NCI-H748 treated with DMSO at 0.1 percent for 48 hours (cell line): ENCODE measurements at places on chromosomes 11 and 22.

GRCh38 chr22:37818409-37819104 is 4.6 kb upstream of the GALR3 start:
- DNase-seq, result peak; percentile 19

- no peak for DNase-seq
Measured at GRCh38 chr11:104060004-104060794, 23.8 kb downstream of the DDI1 start.

- no peak for DNase-seq
Measured at GRCh38 chr22:44179196-44179988, 1.3 kb upstream of the PARVG start.

- DNase-seq, result no peak
Measured at GRCh38 chr11:77189588-77190210, 61.7 kb downstream of the MYO7A start.

- DNase-seq, result no peak
Measured at GRCh38 chr11:37171451-37171850, 573.4 kb upstream of the RAG2 start.

GRCh38 chr11:65341856-65342255 is 8.2 kb downstream of the DPF2 start:
- DNase-seq, result no peak

- no peak for DNase-seq
Measured at GRCh38 chr11:20116825-20117224, 43.5 kb downstream of the DBX1 start.

DNA sequence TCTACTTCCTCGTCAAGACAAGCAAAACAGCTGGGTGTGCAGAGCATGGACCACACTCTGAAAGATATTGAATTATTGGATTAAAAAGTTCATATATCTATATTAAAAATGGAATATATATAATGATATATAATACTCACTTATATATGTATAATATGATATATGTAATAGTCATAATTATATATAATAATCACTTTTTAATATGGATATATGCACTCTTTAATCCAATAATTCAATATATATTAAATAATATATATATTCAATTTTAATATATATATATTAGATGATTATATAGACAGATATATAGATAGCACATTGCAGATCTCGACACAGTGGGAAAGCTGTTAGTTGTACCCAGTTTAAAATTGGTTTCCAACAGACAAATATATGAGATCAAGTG is 182.1 kb upstream of the CARD18 start:
- DNase-seq, result no peak

DNA sequence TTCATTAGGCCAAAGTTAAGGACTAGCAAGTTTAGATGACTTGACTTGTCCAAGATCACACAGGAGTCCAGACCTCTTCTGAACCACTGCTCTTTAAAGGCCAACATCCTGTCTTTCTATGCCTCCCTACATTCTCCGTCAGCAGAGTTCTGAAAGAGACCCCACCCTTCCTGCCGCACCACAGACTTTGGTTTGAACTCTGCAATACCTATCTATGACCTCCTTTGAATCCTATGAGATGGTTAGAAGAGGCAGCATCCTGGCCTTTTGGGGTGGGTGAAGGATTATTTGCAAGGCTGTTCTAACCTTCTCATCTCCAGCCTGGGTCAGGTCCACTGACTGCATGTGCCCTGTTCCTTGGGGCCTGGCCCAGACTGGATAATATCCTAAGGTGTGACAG is 4.3 kb upstream of the RRM1 start:
- DNase-seq, result no peak

DNA sequence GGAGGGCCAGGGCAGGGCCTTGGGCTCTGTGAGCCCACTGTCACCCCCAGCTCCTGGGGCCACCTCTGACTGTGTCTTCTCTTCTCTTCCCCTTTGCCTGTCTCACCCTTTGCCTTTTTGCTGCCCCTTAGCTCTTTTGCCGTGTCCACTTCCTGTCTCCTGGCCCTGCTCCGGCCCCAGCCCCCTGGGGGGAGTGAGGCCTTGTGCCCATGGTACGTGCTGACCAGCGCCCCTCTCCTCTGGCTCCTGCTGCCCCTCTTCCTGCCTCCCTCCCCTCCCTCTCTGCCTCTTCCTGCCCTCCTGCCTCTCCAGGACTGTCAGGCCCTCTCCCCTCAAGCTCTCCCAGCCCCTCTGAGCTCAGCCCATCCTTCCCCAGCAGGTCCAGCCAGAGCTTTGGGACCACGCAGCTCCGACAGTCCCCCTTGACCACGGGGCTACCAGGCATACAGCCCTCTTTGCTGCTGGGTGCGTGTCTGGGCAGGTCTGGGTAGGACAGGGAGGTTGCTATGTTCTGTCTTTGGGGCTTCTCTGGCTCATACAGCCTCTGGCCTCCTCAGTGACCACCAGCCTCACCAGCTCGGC is 11.7 kb downstream of the TMEM258 start:
- DNase-seq, result no peak

- no peak for DNase-seq
Measured at GRCh38 chr11:7890417-7891172, 40.5 kb downstream of the OR10A6 start.

DNA sequence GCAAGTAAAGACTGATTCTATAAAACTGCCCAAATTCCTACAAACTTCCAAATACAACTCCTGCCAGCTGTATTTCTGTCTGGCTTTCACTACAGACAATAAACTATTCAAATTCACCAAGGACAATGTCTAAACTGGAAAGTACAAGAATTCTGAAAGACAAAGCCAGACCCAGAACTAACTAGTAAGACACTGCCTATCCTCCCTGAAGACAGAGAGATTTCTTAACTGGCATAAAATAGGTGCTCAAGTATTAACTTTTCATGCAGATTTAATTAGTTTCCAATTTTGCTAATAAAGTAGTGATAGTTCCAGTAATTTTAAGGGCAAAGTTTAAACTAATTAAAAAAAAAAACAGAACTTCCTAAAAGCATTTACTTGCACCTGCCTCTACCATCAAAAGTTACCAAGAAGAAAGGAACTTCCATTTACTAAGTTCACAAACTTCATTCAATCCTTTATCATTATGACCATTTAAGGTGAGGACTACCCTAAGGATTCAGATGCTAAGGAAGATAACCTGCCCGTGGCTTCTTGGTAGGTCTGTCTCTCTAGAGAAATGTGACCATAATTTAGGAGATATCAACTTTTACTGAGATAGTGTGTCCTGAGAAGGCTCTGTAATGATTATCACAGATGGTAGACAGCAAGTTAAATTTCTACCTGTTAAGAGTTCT is 45.2 kb downstream of the CELF1 start:
- DNase-seq, result no peak

- DNase-seq, result no peak
Measured at GRCh38 chr22:49534386-49534785, 293.3 kb downstream of the BRD1 start.

GRCh38 chr22:23072911-23073491 is 2.7 kb downstream of the GNAZ start:
- DNase-seq, result no peak

GRCh38 chr11:3905080-3905953 is 49.9 kb downstream of the STIM1 start:
- DNase-seq, result no peak

GRCh38 chr11:14503023-14503422 is 3.4 kb upstream of the COPB1 start:
- DNase-seq, result no peak

DNA sequence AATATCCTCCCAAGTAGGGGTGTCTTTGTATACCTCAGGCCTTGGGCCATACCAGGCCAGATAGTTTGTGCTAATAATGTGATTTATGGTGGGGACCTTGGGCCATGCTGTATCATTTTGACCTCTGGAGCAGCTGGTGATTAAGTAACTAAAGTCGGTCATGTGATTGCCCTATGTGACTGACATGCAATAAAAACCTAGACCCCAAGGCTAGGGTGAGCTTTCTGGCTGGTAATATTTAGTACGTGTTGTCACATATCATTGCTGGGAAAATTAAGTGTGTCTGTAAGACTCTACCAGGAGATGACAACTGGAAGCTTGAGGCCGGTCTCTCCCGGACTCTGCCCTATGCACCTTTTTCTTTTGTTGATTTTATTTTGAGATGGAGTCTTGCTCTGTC is 12.6 kb upstream of the TFIP11 start:
- DNase-seq, result no peak

DNA sequence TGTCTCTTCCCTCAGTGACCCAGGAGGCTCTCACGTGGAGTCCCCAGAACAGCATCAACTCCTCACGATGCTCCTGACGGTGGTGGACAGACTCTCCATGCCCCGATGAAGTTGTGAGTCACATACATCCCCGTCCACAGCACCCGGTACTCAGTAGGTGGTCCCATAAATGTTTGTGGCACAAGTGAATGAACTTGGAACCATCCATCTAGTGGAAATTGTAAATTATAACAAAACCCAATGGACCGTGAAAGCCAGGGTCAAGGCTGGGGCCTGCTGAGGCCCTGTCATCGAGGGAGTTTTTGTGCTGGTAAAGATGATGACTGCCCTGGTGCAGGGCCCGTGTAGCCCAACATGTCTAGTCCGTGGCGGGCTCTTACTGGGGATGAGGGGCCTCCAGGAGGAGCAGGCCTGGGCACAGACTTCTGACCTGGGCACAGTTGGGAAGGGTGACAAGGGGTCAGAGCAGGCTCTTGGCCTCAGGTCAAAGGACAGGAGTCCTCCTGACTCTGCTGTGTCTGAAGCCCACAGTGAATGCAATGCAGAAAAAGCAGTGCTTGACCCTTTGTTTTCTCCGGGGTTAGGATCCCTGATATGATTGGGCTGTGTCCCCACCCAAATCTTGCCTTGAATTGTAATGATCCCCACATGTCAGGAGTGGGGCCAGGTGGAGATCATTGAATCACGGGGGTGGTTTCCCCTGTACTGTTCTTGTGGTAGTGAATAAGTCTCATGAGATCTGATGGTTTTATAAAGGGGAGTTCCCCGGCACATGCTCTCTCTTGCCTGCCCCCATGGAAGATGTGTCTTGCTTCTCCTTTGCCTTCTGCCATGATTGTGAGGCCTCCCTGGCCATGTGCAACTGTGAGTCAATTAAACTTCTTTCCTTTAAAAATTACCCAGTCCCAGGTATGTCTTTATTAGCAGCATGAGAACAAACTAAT is 20.0 kb upstream of the SMIM38 start:
- no peak for DNase-seq

GRCh38 chr11:86069408-86070101 is 671 bp upstream of the PICALM start:
- DNase-seq, result no peak

- DNase-seq, result no peak
Measured at GRCh38 chr11:80104191-80104590, 663.4 kb upstream of the TENM4 start.
